K562 (cell line): ENCODE measurements at places on chromosomes 13 and 19.

GRCh38 chr19:41205995-41206394, 13.0 kb downstream of the CYP2S1 start:
- no peak overlapping the region for H3K4me3 ChIP-seq
- DNase-seq = no peak
- peaks cover 15% of the 10 kb centered on the region for H3K4me1 ChIP-seq
- H3K27me3 ChIP-seq = no peaks in the 10 kb centered on the region
- no peaks in the 10 kb centered on the region for H3K36me3 ChIP-seq

DNA sequence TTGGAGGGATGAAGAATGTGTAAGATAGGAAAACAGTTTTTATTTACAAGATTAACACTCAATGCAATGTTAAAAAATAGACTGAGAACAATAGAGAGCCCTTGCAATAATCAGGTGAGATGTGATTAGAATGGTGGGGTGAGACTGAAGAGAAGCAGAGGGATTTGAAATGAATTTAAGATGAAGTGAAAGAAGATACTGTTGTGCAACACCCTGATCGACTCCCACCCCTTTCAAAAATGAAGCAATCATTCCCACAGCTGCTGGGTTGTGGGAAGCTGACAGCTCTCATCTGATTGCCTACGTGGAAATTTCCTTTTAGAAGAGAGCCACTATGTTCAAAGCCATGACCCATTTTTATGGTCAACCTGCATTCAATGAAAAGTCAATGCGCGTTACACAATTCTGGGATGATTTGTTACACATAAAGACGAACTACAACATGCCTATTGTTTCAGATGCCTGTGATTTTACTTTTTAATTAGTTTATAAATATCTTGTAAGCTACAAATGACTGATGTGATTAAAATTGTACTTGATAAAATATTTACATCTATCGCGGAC, 1374.8 kb downstream of the PCDH9 start:
- no peak overlapping the region for H3K27ac ChIP-seq
- H3K4me3 ChIP-seq = no peak overlapping the region
- DNase-seq = no peak
- no peaks in the 10 kb centered on the region for H3K27me3 ChIP-seq
- no peaks in the 10 kb centered on the region for H3K36me3 ChIP-seq

- H3K27me3 ChIP-seq = no peaks in the 10 kb centered on the region
- no peak overlapping the region for H3K27ac ChIP-seq
- H3K36me3 ChIP-seq = no peaks in the 10 kb centered on the region
- H3K4me1 ChIP-seq = no peaks in the 10 kb centered on the region; the same call in 1 of the 2 replicates
- H3K4me3 ChIP-seq = no peak overlapping the region
- no peak for DNase-seq
These were observed 255.1 kb downstream of the TBC1D4 start for GRCh38 chr13:75226733-75227435.

DNA sequence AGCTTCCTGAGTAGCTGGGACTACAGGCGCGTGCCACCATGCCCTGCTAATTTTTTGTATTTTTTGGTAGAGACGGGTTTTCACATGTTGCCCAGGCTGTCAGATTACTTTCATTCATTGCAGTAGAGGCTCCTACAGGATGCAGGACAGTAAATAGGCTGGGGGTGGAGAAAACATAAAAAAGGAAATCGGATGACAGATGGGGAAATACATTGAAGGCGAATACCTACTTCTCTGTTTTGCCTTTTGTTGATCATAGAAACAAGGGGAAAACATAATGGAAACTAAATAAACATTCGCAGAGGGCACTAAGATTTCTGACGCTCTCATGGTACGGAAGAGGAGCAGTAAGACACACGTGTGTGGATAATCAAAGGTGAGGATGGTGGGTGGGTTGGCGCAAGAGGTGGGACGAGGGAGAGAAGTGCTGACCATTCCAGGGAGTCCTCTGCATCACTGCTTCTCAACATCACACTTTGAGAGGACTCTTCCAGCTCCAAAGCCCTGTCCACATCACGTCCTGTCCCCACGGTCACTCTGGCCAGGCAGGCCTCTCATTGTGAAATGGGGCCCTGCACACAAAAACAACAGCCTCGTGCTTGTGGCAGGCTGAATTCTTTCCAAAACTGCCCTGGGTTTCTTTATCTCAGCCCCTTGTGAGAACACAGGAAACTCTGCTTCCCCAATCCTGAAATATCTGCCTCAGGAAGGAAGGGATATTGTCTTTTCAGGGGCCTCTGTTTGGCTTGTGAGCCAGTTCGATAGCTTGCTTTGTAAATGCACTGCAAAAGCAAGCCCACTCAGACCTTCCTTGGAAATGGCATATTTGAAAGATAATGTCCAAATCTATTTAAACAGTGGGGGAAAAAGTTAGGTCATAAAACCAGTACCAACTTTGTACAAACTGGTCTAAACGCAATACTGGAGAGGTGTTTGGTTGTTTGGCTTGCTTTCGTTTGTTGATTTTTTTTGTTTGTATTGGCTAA, 188.5 kb downstream of the FOXO1 start:
- no peak overlapping the region for H3K4me3 ChIP-seq
- H3K4me1 ChIP-seq = no peaks in the 10 kb centered on the region
- no peak for DNase-seq
- no peaks in the 10 kb centered on the region for H3K36me3 ChIP-seq
- peaks cover 31% of the 10 kb centered on the region for H3K27me3 ChIP-seq

GRCh38 chr13:97914540-97914939, 38.9 kb upstream of the IPO5 start:
- no peak for DNase-seq
- no peaks in the 10 kb centered on the region for H3K27me3 ChIP-seq
- no peak overlapping the region for H3K27ac ChIP-seq
- no peak overlapping the region for H3K4me3 ChIP-seq
- H3K36me3 ChIP-seq = no peaks in the 10 kb centered on the region

DNA sequence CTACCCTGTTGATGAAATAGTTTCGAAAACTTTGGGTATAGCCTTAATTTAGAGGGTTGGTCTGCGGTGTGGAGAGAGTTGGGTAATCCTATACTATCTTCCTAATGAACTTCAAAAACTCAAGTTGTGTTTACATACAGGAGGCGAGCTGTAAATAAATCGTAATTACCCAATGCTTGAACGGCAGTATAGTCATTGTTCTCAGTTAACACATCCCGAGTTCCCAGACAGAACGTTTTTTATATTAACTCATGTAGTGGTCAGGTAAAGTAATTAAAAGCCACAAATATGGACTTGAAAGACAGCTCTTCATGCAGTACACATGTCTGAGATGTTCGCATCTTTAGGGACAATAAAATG, 1.5 kb downstream of the PDS5B start:
- H3K4me3 ChIP-seq = peak overlapping the region; percentile 59
- peak overlapping the region; percentile 78 for H3K27ac ChIP-seq
- peaks cover 2% of the 10 kb centered on the region; the same call in 1 of the 2 replicates for H3K4me1 ChIP-seq
- H3K27me3 ChIP-seq = no peaks in the 10 kb centered on the region
- no peaks in the 10 kb centered on the region for H3K36me3 ChIP-seq

DNA sequence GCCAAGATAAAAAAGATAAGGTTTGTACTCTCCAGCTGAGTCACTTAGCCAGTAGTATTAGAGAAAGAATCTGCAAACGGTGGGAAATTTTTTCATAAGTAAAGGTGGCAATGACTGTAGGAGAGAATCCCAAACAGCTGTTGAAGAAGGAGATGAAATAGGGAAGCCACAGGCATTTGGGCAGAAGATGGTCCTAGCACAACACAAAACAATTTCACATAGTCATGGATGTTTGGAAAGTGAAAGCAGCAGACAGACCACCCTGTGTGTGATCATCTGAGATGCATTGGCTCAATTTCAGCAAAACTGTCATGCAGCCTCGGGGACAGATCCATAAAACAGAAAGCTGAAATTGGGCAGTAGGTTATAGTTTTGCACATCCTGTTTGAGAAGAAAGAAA, 2832.4 kb downstream of the PCDH9 start:
- H3K27me3 ChIP-seq = no peaks in the 10 kb centered on the region
- no peaks in the 10 kb centered on the region for H3K4me1 ChIP-seq
- H3K36me3 ChIP-seq = no peaks in the 10 kb centered on the region
- H3K27ac ChIP-seq = no peak overlapping the region
- no peak overlapping the region for H3K4me3 ChIP-seq
- no peak for DNase-seq

DNA sequence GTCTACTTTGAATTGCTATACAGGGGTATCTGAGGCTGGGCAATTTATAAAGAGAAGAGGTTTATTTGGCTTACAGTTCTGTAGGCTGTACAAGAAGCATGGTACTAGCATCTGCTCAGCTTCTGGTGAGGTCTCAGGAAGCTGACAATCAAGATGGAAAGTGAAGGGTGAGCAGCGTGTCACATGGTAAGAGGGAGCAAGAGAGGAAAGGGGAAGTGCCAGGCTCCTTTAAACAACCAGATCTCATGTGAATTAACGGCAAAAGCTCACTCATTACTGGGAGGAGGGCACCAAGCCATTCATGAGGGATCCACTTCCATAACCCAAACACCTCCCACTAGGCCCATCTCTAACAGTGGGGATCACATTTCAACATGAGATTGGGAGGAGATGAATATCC, 222.4 kb downstream of the TDRD3 start:
- no peaks in the 10 kb centered on the region for H3K4me1 ChIP-seq
- no peak overlapping the region for H3K4me3 ChIP-seq
- H3K36me3 ChIP-seq = no peaks in the 10 kb centered on the region
- H3K27ac ChIP-seq = no peak overlapping the region
- no peak for DNase-seq
- H3K27me3 ChIP-seq = no peaks in the 10 kb centered on the region

GRCh38 chr13:57314897-57315520, 148.0 kb downstream of the PRR20E start:
- H3K4me3 ChIP-seq = no peak overlapping the region
- H3K36me3 ChIP-seq = no peaks in the 10 kb centered on the region
- H3K27me3 ChIP-seq = no peaks in the 10 kb centered on the region
- DNase-seq = no peak
- no peaks in the 10 kb centered on the region for H3K4me1 ChIP-seq
- no peak overlapping the region for H3K27ac ChIP-seq

GRCh38 chr13:79811170-79811569, 330.2 kb downstream of the NDFIP2 start:
- no peaks in the 10 kb centered on the region for H3K4me1 ChIP-seq
- no peak overlapping the region for H3K4me3 ChIP-seq
- no peak overlapping the region for H3K27ac ChIP-seq
- H3K27me3 ChIP-seq = no peaks in the 10 kb centered on the region
- no peaks in the 10 kb centered on the region for H3K36me3 ChIP-seq

- DNase-seq = no peak
- peaks cover 37% of the 10 kb centered on the region for H3K4me1 ChIP-seq
- no peak overlapping the region for H3K4me3 ChIP-seq
These were observed 6.0 kb downstream of the EHD2 start for GRCh38 chr19:47719047-47719859.

GRCh38 chr19:5131506-5132205, 162.7 kb downstream of the KDM4B start:
- H3K27me3 ChIP-seq = no peaks in the 10 kb centered on the region
- DNase-seq = peak; percentile 80
- peaks cover 27% of the 10 kb centered on the region; the same call in 1 of the 3 replicates for H3K36me3 ChIP-seq
- no peak overlapping the region for H3K27ac ChIP-seq
- peaks cover 26% of the 10 kb centered on the region for H3K4me1 ChIP-seq

- H3K36me3 ChIP-seq = no peaks in the 10 kb centered on the region
- DNase-seq = peak; percentile 1
- no peak overlapping the region for H3K27ac ChIP-seq
- no peaks in the 10 kb centered on the region for H3K4me1 ChIP-seq
These were observed 221.3 kb upstream of the TRPC4 start for GRCh38 chr13:38090913-38091312.

DNA sequence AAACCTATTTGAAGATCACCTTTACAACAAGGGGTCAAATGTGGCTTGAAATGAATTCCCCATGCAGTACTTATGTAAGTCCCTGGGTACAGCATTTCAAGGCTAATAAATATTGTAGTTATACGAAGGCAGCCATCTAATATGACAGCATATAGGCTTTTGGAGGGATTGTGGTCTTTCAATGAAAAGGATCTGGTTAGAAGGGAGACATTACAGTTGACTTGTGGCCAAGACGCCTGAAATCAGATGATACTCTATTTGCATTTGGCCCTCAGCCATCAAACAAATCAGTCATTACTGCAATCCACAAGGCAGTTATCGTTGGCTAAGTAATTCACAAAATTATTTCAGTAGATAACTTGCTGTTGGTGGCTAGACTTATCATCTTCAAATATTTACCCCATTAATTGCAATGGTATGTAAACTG, 242.7 kb downstream of the DCLK1 start:
- no peaks in the 10 kb centered on the region for H3K4me1 ChIP-seq
- no peaks in the 10 kb centered on the region for H3K27me3 ChIP-seq
- no peaks in the 10 kb centered on the region for H3K36me3 ChIP-seq

DNA sequence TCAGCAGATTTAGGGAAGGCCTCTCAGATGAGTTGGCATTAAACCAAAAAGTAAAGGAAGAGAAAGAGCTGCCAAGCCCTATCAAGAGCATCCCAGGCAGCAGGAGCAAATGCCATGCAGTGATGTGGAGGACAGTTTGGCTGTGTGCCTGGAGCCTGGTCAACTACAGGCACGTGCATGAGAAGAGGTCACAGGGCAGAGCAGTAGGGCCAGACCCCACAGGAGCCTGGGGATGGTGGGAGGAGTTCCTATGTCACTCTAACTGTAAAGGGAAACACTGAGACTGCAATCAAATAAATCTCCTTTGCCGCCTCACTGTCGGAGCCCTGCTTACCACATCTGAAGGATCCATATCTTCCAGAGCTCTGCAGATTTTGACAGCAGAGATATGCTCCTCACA, 240.5 kb downstream of the ENOX1 start:
- no peaks in the 10 kb centered on the region for H3K36me3 ChIP-seq
- DNase-seq = no peak

DNA sequence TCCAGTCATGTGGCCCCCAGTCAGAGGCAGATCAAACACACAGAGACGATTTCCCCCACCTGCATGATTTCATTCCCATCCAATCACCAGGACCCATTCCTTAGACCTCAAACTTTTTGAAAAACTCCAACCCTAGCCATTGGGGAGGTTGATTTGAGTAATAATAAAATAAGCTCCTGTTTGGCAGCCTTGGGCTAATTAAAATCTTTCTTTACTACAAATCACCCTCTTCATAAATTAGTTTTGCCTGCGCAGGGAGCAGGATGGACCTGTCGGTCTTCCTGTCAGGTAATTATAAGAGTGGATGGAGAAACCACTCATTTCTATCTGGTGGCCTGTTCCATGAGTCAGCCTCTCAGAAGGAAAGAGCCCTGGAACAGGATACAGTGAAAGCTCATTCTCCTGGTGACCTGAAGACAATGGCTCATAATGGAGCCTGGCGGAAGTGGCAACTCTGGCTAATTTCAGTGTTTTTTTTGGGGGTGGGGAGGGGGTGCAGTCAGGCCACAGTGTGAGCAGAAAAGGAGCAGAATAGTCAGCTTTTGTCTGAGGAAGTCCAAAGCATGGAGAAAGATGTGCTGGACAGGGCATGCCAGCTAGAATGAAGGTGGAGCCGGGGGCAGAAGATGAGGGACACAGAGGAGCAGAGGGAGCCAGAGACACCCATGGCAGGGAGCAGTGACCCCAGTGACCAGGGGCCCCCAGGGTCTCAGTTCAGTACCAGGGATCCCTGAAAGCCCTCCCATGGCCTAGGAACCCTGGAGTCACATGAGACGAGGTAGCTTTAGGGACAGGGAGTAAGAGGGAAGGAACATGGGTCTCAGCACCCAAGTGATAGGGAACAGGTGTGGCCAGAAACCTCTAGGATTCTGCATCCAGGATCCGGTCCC, 31.8 kb upstream of the PSG9 start:
- H3K27me3 ChIP-seq = no peaks in the 10 kb centered on the region
- no peak overlapping the region for H3K27ac ChIP-seq
- no peak overlapping the region for H3K4me3 ChIP-seq
- no peaks in the 10 kb centered on the region for H3K4me1 ChIP-seq
- DNase-seq = no peak
